ENCODE measurements at places on chromosomes 3 and 15. TPM values are rescaled to one million over a fixed set of nuclear protein-coding genes. Genes with fewer than 3 reads are reported as not detected.

DNA sequence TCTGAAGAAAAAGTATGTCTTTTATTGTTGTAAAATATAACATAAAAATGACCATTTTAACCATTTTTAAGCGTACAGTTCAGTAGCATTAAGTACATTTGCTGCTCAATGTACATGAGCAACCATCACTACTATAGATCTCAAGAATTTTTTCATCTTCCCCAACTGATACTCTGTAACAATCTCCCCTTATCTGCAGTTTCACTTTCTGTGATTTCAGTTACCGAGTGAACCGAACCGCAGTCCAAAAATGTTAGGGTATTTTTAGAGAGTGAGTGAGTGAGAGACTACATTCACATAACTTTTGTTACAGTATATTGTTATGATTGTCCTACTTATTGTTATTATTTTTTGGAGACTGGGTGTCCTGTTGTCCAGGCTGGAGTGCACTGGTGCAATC is 9.0 kb upstream of the SLC25A26 start:
- no peak for DNase-seq

DNASE1L3 gene
- polyA plus RNA-seq = 1.4 TPM

GRCh38 chr3:143171141-143171980 is 51.8 kb downstream of the CHST2 start:
- no peak for DNase-seq

HOMER2 gene
- polyA plus RNA-seq = 2.4 TPM

DNA sequence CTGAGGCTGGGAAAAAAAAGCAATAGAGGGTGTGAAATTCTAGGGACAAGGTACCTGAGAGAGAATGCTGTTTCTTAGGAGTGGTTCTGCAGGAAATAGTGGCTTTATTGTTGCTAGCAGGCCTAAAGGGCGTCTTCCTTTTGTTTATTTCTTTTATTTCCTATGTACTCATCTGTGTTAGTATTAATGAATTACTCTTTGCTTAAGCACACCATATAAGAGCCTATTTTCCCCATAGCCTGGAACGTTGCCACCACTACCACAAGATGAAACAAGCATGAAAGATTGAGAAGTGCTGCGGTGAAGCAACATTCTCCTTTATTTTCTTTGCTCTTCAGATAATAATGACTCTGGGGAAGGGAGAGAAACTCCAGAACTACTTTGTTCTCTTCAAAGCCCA is 21.3 kb upstream of the GOLIM4 start:
- DNase-seq = peak; percentile 24

DNA sequence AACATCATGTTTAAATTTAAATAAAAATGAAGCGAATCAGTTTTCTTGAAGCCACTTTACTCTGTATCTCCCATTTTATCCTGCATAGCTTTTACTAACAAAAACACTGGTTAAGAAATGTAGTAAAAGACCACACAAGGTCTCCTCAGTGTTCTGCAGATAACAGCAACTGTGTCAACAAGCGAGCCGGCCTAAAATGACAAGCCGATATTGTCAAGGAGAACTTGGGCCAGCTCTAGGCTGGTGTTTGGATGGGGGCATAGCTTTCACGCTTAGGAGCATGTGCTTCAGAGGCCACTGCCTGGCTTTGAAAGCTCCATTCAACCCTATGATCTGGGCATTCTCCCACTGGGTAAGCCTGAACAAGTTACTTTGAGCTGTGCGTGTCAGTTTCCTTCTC is 38.1 kb downstream of the MFSD1 start:
- no peak for DNase-seq

ILDR1 gene
- polyA plus RNA-seq = 0.28 TPM

- DNase-seq = no peak
Measured at GRCh38 chr15:42332331-42332730, 27.0 kb upstream of the CAPN3 start.

- DNase-seq = peak; percentile 92
Measured at GRCh38 chr3:124584552-124585391, 145.5 kb upstream of the UMPS start.

GOLGA8F gene
- not detected for polyA plus RNA-seq

RYR3 gene
- polyA plus RNA-seq = 12.0 TPM

- no peak for DNase-seq
Measured at GRCh38 chr15:91411586-91411985, 311.5 kb downstream of the SV2B start.

GRCh38 chr3:155712008-155712407 is 32.9 kb downstream of the PLCH1 start:
- DNase-seq = no peak

DNA sequence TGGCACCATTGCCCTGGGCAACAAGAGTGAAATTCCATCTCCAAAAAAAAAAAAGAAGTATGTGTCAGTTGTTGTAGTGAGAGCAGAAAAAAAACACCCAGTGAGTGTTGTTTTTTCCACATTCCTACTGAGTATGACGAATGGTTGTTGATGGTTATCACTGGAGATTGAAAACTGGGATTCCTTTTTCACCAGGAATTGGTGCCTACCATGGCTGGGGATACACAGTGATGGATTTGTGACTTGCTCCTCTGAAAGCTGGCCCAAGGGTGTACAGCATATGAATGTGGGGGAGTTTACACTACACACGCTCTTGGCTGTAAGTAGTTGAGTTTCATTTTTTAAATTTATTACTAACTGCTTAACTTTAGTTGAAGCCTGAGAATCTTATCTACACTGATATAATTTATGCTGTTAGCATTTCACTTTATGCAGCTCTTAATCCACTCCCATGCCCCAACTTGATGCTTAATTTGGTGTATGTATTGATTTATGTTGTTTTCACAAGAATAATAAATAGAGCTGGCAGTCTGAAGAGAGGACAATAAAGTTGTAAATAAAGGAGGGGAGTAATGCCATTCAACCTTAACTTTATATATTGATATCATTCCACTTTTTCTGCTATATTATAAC is 56.0 kb upstream of the MME start:
- DNase-seq = no peak

PRR20G gene
- not detected for polyA plus RNA-seq

PARP9 gene
- polyA plus RNA-seq = 20.5 TPM

COL6A6 gene
- polyA plus RNA-seq = 0.75 TPM

DNA sequence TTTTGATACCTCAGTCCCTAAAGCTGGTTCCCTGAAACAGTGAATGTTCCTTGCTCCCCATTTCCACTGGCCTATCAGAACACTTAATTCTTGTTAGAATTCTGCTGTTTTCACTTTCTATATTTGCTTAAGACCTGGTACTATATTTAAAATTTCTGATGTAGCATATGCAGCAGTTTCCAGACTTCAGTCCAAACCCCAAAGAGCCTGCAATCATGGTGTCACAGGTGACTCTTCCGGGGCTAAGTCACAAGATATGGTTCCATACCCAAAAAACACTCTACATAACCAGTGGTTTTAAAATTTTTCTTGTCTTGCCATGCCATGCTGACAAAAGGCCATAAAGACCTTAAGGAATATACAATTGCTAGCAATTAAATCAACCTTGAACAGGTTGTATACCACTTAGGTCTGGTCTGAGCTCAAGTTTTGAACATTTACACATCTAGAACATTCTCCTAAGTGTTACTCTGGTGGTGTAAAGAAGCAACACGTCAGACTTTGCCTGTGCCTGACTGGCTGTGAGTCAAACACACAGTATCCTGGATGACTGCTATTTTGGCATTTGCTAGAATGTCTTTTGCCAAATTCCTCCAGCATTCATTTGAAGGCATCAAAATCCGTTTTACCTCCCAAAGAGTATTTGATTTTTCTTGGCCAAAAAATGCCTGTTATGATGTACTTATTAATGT is 160.0 kb downstream of the FRMD5 start:
- no peak for DNase-seq

DNA sequence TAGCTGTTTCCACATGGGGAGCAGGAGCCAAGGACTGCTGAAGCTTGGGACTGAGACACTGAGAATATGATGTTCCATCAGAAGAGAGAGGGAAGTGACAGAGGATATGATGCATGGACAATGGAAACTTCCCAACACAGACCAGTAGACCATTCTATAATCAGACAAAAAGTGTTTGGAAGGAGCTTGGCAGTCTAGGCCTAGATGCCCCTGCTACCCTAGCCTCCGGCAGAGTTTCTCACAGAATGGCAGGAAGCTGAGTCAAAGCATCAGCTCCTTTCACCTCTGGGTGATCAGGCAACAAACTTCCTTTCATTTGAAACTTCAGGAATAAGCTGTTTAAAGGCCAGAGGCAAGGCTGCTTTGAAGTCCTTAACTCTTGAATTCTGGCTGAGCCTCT is 222.0 kb downstream of the NEK10 start:
- DNase-seq = no peak

DNA sequence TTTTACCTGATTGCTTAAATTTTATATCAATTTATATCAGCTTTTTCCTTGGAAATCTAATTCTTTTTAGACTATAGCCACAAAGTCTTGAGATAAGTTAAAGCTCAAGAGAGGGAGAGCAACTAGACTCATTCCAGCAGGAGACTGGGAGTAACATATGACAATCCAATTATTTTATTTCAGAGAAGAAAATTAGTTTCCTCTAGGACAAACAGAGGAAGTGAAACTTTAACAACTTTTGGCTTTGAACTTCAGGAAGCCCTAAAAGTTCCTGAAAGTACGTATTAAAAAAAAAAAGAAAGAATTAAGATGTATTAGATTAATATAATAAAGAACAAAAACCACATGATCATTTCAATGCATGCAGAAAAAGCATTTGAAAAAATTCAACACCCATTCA is 13.9 kb upstream of the UBE2E2 start:
- no peak for DNase-seq

STAC gene
- polyA plus RNA-seq = 9.1 TPM

ALG3 gene
- 30.7 TPM for polyA plus RNA-seq

- DNase-seq = peak; percentile 88
Measured at GRCh38 chr3:143970773-143971358, 757 bp upstream of the DIPK2A start.

ARL14 gene
- 1.3 TPM for polyA plus RNA-seq

ACSBG1 gene
- 0.25 TPM for polyA plus RNA-seq

DNA sequence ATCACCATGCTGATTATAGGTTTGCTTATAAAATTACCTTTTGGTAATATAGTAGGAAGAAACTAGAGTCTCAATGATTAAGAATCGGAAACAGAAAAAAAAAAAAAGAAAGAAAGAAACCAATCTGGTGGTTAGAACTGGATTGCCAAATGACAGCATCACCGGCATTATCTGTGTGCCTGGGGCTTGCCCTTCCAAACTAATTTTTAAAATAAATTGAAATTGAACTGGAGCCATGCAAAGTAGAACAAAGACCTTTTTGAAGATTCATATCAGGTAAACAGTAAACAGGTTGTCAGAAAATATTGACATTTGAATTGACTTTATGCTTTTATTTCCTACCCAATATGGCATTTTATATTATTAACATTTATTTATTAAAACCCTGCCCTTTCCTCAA is 11.2 kb upstream of the CPB1 start:
- DNase-seq = no peak

- no peak for DNase-seq
Measured at GRCh38 chr15:80595396-80595795, 99.7 kb upstream of the ABHD17C start.

GRCh38 chr3:51777985-51778384 is 1.1 kb downstream of the IQCF6 start:
- DNase-seq = peak; percentile 74

MAN2C1 gene
- 768 TPM for polyA plus RNA-seq

GRCh38 chr3:81554388-81554787 is 207.1 kb downstream of the GBE1 start:
- DNase-seq = no peak

DNA sequence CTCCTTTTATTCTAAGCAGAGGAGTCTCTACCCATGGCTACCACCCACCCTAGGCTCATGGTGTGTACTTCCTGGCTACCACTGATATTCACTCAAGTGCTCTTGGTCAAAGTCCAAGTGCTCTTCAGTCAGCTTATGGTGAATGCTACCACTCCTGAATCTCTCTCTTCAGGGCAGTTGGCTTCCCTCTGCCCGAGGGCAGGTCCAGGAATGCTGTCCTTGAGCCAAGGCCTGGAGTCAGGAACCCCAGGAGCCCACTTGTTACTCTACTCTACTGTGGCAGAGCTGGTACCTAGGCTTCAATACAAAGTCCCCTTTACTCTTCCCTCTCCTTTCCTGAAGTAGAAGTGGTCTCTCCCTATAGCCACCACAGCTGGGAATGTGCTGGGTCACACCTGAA is 226.0 kb downstream of the DIPK2A start:
- DNase-seq = no peak

XIRP1 gene
- 0.13 TPM for polyA plus RNA-seq

ITIH1 gene
- not detected for polyA plus RNA-seq

DNA sequence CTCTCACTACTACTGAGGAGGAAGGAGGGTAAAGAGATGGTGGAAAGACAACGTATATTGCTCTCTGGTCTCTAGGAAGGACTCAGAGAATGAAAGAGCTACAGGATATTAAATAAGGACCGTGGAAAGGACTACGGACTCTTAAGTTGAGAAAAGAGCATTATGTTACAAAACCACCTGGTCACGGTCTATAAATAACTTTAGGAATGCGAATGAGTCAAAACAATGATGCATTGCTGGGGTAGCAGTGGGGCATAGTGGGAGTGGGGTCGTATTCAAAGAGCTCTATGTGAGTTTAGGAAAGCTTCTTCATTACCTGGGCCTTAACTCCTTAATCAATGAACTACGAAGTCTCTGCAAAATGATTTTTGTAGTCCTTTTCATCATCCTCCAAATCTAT is 295.7 kb upstream of the SOX14 start:
- DNase-seq = no peak

DNA sequence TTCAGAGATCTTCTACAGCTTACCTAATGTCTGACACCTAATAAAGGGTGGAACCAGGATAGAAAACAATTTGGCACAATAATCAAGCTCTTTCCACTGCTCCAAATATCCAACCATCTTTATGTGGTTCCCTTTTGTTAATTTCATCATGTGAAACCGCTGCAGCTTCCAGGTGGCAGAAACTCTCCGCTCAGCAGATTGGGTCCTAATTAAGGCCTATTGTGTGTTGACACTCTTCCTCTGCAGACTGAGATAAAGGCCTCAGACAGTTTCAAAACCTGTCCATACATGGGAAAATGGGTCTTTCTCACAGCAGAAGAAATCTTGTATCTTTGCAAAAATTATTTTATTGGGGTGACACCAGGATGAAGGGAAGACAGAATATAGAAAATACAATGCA is 1002.4 kb upstream of the SEMA6D start:
- no peak for DNase-seq

DNA sequence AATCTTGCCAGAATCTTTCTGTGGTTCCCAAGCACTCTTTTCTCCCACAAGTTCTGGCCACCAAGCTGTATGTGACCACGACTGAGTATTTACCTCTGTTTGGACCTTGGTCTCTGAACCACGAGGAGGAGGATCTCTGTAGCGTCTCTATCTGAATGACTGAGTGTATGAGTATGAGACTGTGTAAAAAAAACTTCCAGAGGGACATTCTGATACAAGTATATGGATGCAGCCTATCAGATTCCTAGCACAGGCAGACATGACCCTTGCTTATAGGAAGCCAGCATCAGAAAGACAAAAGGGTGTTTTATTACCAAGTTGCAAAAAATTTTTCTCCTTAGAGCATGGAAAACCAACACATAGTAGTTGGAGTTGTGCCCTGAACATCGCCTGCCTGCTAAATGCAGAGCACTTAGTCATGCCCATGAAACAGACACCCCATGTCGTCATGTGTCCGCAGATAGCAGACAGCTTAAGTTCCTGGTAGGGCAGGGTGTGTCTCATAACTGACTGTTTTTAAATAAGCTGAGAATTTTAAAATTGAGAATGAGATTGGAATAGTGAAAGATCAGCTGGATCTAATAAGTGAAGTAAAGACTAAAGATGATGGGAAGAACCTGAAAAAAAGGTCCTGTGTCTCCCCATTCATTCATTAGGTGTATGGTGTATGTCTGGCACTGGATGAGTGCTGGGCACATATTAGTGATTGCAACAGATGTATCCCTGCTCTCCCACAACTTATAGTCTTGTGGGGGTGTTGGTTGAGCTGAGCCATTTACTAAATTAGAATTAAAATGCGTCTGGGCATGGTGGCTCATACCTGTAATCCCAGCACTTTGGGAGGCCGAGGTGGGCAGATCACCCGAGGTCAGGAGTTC is 30.9 kb downstream of the DAG1 start:
- DNase-seq = peak; percentile 83
